ENCODE measurements at places on chromosomes 16 and 17. TPM values are rescaled to one million over a fixed set of nuclear protein-coding genes. Genes with fewer than 3 reads are reported as not detected.

The MLX gene
- 62.3 TPM for total RNA-seq

The PPM1D gene
- 19.0 TPM for total RNA-seq

DNA sequence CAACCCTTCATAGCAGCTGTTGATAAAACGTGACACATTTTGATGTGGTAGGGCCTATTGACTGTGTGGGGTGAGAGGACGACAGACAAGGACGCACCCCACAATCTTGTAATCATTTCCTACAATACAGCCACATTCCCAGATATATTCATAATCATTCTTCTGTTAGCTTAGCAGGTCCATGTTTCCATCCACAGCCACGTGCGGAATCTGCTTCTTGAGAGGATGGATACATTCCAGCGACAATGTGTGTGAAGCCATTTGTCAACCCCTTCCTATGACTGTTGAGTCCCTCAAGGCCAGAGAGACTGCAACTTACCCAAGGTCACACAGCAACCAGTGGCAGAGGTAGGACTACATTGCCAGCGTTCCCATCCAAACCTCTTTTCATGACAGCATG, 8.7 kb upstream of the COPS3 start:
- DNase-seq: no peak
- H3K36me3 ChIP-seq: no peaks in the 10 kb centered on the region
- H3K4me3 ChIP-seq: no peak overlapping the region
- no peaks in the 10 kb centered on the region for H3K27me3 ChIP-seq
- no peaks in the 10 kb centered on the region for H3K4me1 ChIP-seq

- no peaks in the 10 kb centered on the region for H3K4me1 ChIP-seq
- no peak overlapping the region for H3K27ac ChIP-seq
- DNase-seq: no peak
These were observed 59.0 kb downstream of the KPNA2 start for GRCh38 chr17:68094481-68095078.

- peak within 1 kb of the TSS; percentile 75 for H3K27ac ChIP-seq
- H3K27me3 ChIP-seq: peaks cover 13% of the 10 kb centered on the region
- H3K4me3 ChIP-seq: peak within 1 kb of the TSS; percentile 19
- H3K4me1 ChIP-seq: no peaks in the 10 kb centered on the region
These were observed at the start of gene GPRC5C for GRCh38 chr17:74431568-74432423. Gene GPRC5C (plus strand): TSS chr17:74432088. CDS start chr17:74439777, 7,689 bp downstream.
